ENCODE measurements at places on chromosomes 5 and 9.

DNA sequence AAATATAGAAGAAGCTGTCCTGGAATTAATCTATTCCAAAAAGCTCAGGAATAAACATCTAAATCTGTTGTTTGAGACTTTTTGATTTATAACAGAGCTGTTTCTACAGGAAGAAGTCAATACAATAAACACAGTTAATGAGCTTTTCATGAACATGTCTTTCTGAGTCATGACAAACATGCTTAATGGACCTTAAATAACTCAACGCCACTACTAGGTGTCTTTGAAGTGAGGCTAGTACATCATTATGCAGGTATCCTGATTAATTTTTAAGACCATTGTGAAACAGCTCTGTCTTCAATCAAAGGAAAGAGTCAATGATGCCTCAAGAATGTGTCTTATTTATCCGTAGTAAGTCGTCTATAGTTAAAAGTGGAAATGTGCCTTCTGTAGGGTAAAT lies 131.6 kb downstream of the GABRB2 start:
- DNase-seq: no peak

GRCh38 chr9:101050650-101051049 lies 22.1 kb downstream of the PLPPR1 start:
- no peak for DNase-seq

- no peak for DNase-seq
These were observed 11.4 kb upstream of the GRIN1 start for GRCh38 chr9:137127301-137128157.

GRCh38 chr5:115963566-115963965 lies 1.3 kb downstream of the LVRN start:
- no peak for DNase-seq

- no peak for DNase-seq
These were observed 308.6 kb downstream of the TLE1 start for GRCh38 chr9:81380504-81381359.

DNA sequence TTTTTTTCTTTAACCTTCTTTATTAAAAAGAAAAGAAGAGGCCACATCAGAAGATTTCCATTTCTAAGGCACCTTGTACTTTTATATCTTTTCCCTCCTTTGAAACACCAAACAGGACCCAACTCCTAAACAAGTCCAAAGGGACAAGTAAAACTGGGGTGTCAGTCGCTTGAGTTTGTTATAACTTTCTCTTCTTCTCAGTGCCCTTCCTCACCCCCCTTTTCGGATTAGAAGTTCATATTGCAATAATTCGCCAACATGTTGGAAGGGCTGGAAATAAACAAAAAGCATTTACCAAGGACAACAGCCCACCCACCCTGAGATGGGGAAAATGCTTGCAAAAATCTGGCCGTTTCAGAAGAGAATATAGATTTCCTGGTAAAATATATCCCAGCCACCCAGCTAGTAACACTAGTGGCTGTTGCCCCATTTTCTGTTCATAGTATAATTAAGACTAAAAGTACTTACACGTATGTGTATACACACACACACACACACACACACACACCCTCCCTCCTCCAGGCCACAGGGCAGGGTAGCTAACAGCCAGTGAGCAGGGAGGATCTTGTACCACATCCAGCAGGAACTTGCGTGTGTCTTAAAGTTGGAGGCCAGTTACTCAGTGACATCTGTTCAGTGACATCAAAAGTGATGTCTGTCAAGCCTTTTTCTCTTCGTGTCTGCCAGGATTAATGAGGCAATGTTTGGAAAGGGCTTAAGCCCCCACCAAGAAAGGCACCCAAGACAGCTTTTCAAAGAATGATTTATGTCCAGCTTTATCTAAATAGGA lies 149.1 kb upstream of the KLF4 start:
- peak; percentile 59 for DNase-seq

Measured in skeletal muscle cell (primary cell).